ENCODE measurements at places on chromosomes 5 and 9.

GRCh38 chr9:124179196-124180071 is 78.3 kb upstream of the NEK6 start:
- DNase-seq: no peak

- DNase-seq: no peak
Measured at GRCh38 chr5:178672630-178673029, 45.8 kb upstream of the CLK4 start.

- no peak for DNase-seq
Measured at GRCh38 chr5:149745-150485, 41.4 kb upstream of the LRRC14B start.

DNA sequence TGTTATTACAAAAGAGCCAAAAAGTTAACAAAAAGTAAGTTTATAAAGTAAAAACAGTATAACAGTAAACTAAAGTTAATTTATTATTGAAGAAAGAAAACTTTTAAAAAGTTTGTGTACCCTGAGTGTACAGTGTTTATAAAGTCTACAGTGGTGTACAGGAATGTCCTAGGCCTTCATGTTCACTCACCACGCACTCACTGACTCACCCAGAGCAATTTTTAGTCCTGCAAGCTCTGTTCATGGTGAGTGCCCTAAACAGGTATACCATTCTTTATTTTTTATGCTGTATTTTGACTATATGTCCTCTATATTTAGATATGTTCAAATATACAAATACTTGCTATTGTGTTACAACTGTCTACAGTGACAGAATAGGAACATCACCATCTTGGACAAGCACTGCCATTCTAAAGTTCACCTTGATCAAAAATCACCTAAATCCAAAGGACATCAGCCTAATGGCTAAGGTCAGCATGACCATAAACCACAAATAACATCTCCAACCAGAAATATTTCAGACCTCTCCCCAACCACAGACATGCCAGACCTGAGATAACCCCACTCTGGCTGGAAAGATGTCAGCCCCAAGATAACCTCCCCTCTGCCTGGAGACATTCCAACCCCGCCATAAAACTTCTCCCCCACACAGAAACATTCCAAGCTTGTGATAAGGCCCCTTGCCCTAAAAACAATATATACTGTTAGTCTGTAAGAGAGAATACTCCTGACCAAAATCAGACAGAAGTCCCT is 56.1 kb downstream of the AGXT2 start:
- no peak for DNase-seq

- DNase-seq: no peak
Measured at GRCh38 chr5:169913479-169913878, 66.8 kb downstream of the INSYN2B start.

DNA sequence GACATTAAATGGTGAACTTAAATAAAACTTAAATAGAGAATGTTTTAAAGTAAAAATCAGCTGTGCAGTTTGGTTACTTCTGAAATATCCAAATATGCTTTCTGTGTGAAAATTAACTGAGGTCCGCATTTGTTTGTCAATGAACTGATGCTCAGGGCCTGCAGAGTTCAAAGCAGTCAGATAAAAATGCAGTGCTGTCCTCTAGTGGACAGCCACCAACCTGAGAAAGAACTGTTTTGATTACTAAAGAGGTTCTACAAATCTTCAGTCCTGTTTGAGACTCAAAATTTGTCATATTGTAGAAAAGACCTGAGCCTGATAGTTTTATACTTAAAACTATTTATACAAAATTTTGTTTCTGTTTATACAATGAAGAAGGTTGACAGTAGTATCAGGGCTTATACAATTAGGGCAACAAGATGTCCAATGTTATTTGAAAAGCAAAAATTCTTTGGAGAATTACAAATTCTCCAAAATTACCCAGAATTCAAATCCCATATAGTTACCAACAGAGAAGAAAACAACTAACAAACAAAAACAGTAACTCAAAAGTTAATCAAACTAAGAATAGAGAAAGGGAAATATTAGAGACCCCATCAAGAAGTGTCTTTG is 232.3 kb upstream of the TBCA start:
- peak; percentile 64 for DNase-seq

DNA sequence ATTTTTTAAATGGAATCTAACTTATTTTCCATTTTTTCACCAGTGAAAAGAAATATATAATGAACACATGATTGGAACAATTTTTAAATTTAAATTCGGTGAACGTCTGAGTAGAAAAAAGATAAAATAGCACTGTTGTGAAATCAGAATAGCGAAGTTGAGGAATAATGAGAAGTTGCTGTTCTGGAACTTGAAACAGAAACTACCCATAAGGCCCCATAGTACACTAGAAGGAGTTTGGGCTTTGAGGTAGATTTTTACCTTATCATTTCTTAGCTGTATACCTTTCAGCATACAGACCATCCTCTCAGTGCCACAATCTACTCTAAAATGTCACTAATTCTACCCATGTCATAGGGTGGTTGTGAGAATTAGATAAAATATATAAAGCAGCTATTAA is 35.1 kb downstream of the TDRD7 start:
- DNase-seq: no peak

- DNase-seq: no peak
Measured at GRCh38 chr5:138029501-138029900, 3.4 kb downstream of the FAM13B start.

DNA sequence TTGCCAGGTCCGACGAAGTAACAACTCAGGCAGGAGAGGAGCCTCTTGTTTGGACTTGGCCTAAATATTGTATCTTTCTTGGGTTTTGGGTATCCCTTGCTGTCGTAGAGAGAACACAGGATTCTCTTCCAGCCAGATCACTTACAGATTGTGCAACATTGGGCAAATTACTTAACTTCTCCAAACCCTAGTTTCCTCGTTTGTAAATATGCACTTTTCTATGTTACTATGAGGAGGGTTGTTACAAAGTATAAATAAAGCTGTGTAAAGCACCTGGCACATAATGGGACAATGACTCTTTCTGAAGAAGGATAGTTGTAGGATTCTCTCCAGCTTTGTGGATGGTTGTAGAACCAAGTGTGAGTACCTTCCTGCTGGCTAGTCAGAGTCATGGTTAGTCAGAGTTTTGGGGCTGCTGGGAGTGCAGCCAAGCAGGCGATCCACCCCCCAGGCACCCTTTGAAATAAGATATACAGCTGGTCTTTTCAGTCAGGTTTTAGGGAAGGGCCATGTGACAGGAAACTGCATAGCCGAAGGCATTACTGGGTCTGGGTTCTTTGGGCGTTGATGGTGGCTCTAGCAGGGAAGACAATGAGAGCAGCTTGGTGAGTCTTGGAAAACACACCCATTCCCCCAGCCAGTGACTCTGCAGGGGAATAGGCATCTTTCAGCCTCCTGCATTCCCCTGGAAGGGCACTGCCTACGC is 49.9 kb upstream of the GDNF start:
- DNase-seq: peak; percentile 22

DNA sequence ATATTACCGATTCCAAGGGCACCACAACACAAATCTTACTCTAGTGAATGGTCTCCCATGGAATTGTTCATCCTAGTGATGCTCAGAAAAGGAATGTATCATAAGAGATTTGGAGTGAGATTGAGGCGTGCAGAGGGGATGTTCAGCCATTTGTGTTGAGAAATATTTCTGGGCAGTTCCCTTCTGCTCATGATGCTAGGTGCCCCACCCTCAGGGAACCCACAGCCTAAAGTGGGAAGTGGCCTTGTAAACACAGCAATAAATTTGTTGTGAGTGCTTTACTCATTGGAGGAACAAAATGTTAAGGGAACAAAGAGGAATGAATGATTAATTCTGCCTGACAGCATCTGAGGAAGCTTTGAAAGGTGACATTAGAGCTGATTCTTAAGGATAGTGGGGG is 129.9 kb downstream of the TLE4 start:
- no peak for DNase-seq

DNA sequence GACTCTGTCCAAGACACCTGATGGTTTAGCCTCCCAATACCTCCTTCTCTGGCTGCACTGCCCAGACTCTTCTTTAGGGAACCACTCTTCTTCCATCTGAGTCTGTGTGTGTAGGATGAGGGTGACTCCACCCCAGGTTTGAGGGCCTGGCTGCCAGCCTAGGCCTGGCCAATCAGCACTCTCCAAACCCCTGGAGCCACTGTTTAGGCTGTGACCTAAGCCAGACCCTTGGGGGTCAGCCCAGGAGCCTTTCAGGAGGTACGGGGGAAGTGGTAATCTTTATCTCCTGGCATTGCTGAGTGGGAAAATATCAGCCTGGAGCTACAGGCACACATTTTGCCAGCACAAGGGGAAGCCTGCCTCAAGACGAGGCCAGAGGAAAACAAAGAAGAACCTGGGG is 6.2 kb upstream of the ERGIC1 start:
- no peak for DNase-seq

DNA sequence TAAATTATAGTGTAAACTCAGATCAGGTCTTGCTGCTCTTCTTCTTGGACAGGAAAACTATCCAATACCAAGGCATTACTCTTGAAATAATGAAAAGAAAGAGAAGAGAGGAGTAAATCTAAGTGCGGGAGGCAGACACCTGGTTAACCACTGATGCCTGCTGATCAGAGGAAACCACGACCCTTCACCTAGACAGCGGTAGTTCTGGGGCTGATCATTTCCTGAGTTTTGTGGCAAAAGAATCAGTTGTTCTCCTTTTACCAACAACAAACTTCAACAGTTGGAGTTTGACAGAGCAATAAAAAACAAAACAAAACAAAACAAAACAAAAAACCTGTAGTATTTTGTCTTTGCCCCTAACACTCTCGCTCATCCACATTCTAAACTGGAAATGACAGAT is 3.0 kb downstream of the RLN1 start:
- no peak for DNase-seq

DNA sequence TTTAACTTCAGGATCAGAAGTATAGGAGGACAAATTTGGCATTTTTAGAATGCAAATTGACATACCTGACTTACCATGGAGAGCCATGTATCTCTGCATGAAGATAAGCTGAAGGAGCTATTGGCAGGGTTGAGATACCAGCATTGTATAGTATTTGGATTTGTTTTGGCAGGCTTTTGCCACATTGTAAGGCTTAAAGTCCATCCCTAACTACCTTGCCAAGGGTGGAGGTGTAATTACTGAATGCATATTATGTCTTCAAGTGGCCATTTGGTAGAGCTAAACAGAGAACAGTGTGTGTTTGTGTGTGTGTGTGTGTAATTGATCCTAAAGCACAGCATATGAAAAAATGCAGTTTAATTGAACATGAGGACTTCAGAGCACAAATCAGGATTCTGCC is 324.7 kb downstream of the FAM170A start:
- DNase-seq: no peak

- no peak for DNase-seq
Measured at GRCh38 chr9:34154057-34154456, 24.8 kb upstream of the UBAP1 start.

DNA sequence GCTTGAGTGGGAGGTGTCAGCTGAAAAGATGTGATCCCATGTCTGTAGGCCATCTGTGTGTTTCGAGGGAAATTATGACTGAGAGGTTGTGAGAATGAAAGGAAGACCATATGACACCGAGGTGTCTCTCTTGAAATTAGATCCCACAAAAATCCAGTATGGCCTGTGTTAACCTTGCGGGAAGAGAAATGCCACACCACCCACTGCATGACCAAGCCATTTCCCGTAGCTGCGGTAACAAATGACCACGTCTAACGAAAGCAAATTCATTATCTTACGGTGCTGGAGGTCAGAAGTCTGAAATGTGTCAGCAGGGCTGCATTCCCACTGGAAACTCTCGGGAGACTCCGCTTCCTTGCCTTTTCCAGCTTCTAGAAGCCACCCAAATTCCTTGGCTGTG is 11.6 kb downstream of the C9orf57 start:
- DNase-seq: no peak

GRCh38 chr9:91500509-91501014 is 76.9 kb upstream of the NFIL3 start:
- peak; percentile 77 for DNase-seq

GRCh38 chr9:129968690-129969485 is 74.1 kb downstream of the FNBP1 start:
- DNase-seq: peak; percentile 39

- no peak for DNase-seq
Measured at GRCh38 chr5:173497685-173498084, 118.8 kb downstream of the BOD1 start.

- DNase-seq: no peak
Measured at GRCh38 chr5:56499491-56499890, 266.4 kb upstream of the ANKRD55 start.

DNA sequence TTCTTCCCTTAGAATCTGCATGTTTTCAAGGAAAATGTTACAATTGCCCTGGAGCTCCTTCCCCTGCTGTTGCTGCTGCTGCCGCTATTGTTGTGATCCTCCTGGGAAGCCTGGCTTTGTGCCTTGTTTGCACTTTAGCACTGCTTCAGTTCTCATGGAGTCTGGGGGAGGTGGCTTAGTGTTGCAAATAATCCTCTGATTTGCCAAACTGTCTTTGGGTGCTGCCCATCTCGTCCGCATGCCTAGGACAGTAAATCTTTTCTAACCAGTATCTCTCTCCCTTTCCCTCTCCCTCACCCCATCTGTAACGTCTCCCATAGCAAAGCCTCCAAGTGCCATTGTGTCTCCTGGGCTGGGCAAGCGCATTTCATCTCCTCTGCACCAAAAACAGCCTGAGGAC is 30.3 kb downstream of the FAM240B start:
- DNase-seq: no peak

DNA sequence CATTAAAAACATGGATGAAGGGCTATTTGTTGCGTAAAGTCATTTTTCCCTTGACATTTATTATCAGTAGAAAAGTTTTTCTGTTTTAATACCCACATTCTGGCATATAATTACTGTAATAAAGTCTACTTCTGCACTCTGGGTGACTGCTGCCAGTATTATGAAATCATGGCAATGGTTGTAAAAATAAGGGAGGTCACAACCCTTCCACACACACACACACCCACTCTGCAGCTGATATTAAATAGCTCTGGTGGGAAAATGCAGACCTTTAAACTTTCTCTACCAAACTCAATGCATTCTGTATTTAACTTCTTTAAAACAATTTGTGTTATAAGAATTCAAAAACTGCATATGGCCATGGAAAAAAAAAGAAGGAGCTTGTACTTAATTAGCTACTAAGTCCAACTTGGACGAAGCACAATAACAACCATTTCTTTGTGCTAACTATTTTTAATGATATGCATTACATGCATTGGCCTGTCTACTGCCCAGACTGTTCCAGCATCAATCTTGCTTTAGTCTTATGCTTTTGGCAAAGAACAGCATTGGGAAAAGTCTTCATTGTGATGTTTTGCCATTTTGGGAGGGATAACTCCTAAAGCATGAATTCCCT is 137.6 kb upstream of the MAP3K1 start:
- DNase-seq: no peak

DNA sequence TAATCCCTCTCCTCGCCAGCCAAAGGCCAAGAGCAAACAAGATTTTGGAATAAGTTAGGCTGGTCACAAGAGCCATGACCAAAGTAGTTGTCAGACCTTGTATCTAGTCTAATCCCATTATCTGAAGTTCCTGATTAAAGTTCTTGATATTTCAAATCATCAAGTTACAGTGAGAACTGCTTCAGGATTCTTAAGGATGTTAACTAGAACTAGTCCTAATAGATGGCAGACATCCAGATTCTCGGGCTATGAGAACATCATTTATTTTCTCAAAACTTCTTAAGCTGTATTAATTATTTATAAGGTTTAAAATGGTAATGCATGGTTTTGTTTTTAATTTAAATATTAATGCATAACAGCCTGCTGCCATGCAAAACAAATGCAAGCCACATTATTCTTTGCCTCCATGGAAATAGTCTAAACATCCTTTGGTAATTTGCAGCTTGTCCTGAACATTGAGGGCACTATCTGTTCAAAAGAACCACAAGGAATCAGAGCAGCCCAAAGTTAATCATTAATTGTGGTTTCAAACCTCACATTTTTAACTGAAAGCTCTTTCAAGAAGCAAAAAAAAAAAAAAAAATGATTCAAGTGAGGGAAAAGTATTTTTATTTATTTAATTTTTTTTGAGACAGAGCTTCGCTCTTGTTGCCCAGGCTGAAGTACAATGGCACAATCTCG is 95.1 kb downstream of the TTC39B start:
- DNase-seq: no peak

Measured in RKO (cell line).